Renal cortex interstitium (tissue), 15 donors: ENCODE measurements at places on chromosomes 4 and X.

DNA sequence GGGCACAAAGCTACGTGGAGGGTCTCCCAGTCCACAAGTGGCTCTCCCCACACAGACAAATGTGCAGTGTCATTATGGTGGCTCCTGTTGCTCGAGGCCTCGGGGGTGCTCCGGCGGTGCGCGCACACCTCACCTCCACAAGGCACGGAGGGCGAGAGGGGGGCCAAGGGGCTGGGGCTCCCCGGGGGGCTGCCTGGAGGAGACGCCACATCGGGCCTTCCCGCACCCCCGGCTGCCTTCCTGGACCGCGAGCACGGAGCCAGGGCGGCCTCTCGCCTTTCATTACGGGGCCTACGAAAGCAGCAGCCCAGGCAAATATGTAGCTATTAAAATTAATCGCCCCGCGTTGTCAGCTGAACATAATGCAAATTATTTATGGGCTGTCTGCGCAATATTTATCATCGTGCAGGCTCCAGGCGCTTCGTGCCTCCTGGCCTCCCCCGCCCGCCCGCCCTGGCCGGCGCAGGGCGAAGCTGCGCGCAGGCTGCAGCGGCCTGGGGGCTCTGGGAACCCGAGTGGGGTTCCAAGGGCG, 70.8 kb upstream of the BCOR start:
- DNase-seq = no peak

- no peak for DNase-seq
Observed at GRCh38 chr4:5052726-5053425, 1.6 kb downstream of the STK32B start.

DNA sequence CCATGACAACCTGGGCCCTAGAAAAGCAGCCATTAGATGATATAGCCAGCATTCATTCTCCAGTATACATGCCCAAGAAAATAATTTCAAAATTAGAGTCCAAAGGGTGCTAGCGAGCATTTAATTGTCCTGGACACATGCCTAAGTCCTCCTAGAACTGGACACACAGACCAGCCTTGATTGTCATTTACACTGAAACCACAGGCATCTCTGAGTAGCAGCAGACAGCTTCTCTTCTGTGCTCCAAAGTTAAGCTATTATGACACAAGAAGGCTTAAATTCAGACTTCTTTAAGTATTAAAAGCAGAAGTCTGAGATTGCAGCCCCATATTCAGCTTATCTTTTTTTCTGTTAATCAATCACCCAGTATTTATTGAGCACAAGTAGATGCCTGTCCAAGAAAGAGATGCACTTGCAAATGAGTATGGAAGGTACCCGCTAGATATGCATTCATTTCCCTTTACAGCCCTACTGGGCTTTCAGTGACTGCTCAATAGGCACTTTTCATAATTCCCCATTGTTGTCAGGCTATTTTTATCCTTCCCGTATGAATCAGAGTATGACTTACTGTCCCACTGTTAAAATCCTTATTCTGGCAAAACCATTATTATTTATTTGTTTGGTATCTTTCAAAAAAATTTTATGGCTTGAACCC, 374.1 kb downstream of the FBXW7 start:
- no peak for DNase-seq

- DNase-seq = no peak
Observed at GRCh38 chr4:6620296-6620695, 20.2 kb upstream of the MRFAP1 start.

DNA sequence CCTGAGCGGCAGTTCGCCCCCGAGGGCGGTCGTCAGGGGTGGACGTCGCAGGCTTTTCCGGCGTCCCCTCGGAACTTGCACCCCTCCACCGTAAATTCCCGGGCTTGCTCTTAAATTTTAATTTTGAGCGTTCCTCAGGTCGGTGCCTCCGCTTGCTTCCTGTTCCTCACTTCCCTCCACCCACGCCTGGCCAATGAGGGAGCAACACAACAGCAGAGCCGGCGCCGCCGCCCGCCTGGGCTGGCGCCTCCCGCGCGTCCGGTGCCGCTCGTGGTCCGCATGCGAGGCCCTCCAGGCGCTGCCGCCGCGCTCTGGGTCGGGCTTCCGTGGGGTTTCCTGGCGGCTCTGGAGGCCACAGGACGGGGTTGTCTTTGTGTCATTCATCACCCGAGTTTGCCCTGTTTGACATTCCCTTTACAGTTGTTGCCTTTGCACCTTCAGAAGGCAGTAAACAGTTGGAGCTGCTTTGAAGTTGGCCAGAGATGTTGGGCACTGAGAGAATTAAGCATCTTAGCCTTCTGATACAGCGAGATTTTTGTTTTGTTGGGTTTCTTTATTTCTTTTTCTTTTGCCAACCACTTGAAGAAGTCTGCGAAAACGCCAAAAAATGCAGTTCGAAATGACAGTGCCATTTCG, 692 bp downstream of the SPCS3 start:
- DNase-seq = peak; percentile 83

DNA sequence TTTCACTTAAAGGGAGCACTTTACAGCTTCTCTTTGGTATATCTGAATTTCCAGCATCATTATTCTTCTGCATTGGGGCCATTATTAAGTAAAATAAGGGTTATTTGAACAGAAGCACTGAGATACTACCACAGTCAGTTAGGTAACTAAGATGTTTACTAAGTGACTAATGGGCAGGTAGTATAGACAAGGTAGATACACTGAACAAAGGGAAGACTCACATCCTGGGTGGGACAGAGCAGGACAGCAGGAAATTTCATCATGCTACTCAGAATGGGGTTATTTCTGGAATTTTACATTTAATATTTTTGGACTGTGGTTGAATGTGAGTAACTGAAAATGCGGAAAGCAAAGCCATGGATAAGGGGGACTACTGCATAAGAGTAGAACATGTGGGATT, 316.0 kb downstream of the CCSER1 start:
- no peak for DNase-seq

DNA sequence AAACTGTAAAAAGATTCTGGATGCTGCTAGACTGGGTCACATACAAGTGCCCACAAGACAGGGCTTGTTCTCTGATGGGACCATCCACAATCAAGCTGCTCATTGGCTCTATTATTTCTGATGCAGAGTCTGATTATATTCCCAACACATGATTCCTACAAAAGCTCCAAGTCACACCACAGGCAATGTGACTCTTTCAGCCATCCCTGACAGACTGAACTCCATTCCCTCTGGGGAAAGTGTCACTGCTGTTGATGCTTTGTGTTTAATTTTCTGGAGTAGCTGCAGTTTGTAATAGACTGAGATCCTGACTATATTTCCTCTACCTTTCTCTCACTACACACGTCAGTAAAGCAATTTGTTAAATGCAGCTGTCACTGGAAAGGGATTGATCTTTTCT, 55.4 kb upstream of the BCLAF3 start:
- DNase-seq = no peak

DNA sequence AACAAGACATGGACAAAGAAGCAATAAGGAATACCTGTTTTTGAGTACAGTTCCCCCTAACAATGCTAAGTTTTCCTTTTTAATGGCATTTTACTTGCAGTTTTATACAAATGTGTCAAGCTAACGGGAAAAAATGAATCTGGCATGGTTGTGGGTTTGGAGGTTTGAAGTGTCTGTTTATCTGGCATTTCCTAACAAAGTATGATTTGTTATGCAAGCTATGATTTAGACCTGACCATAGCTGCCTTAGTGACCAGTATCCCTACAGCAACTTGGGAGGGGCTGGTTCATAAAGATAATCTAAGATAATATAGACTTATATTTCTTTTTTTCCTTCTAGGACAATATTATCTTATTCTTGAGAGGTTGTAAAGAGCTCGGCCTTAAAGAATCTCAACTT, 60.6 kb downstream of the LIMCH1 start:
- no peak for DNase-seq

GRCh38 chr4:1330761-1331590, 16.0 kb upstream of the UVSSA start:
- no peak for DNase-seq

DNA sequence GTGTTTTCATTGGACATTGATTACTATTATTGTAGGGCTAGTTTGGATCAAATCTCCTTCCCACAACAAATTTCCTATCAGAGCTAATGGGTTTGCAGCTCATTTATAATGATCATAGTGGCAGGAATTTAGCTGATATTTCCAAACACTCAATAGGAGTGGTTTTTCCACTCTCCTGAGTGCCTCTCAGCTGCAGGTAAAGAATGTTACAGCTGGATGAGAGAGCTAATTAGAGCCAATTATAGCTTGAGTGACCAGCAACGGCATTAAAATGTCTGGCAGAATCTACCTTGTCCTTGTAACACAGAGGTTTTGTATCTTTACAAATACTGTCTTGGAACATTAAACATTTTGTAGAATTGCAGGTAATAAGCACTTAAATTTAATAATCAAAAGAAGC, 602.8 kb upstream of the EPHA5 start:
- DNase-seq = no peak

DNA sequence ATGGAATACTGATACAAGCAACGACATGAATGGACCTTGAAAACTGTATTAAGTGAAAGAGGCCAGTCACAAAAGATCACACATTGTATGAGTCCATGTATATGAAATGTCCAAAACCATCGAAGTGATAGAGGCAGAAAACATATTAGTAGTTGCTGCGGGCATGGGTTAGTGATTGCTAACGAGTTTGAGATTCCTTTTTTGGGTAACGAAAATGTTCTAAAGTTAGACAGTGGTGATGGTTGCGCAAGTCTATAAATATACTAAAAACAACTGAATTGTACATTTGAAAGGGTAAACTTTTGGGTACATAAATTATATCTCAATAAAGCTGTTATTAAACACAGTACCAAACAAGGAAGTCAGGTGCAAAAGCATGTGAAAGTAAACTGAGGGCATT, 234.5 kb downstream of the FBXW7 start:
- no peak for DNase-seq

GRCh38 chrX:69262036-69262936, 97.0 kb upstream of the PJA1 start:
- no peak for DNase-seq

GRCh38 chr4:163256680-163257343, 75.6 kb downstream of the NPY1R start:
- no peak for DNase-seq

DNA sequence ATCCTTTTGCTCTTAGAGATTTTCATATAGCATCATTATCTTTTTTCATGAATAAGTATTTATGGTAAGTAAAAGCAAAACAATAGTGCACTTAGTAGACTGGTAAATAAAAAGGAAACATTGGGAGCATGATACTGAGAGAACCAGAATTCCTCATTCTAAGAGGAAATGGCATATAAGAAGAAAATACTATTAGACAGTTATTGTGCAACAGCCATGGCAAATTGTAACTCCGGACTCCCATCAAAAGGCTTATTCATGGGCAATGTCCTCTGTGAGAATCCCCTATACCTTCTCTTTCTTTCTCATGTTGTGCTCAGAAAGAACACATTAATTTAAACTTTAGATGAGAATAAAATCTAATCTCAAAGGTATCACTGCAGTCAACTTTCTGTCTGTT, 42.4 kb downstream of the SPATA18 start:
- no peak for DNase-seq

DNA sequence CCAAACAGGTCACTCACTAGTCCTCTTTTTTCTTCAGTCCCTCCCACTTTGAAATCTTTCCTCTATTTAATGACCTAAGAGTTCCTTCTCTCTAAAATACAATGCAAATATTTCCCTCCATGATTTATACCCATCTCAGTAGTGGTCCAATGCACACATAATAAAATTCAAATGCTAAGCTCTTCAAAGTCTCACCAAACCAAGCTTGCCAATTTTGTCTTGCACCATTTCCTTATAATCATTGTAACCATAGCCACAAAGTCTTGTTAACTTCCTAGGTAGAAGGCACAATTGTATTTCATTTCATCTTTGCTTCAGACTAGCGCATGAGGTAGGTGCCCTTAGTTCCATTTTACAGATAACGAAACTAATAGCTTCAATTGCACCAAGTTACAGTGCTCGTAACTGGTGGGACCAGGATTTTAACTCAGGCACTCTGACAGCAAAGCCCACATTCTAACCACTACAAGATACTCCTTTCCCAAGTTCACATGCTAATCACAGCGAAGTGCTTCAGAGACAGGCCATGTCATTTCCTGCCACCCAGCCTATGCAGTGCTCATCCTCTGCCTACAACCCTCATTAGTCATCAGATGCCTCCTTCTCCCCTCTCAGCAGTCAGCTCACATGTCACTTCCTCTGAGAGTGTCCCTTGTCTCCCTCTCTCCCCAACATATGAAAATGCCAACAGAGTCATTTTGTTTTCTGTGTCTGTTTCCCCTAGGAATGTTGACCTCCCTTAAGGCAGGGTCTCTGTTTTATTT, 66.9 kb upstream of the PPARGC1A start:
- DNase-seq = no peak

- DNase-seq = no peak
Observed at GRCh38 chr4:189143263-189143952, 797.3 kb upstream of the FRG1 start.

- no peak for DNase-seq
Observed at GRCh38 chr4:7420661-7421040, 14.1 kb downstream of the PSAPL1 start.

- DNase-seq = no peak
Observed at GRCh38 chrX:103151799-103152198, 58.9 kb upstream of the NXF3 start.

GRCh38 chrX:107374132-107374531, 75.3 kb upstream of the FRMPD3 start:
- no peak for DNase-seq

DNA sequence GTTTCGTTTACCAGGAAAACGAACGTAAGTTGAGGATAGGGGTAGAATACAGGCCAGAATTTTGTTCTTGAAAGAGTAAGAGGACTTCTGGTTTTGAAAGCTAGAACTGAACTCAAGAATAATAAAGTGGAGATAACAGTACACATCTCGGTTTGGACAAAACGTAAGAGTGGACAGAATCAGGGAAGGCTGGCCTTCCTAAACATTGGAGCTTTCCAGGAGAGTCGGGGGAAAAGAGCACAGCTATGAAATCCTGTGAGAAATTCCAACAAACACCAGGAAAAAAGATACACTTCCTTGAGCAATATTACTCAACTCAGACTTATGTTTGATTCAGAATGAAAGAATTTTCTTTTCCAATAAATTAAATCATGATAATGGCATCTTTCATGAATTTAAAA, 1.2 kb downstream of the CTSO start:
- DNase-seq = no peak

- DNase-seq = no peak
Observed at GRCh38 chr4:145493166-145493565, 11.5 kb downstream of the SMAD1 start.

- no peak for DNase-seq
Observed at GRCh38 chr4:136812100-136812880, 720.0 kb downstream of the PCDH18 start.

GRCh38 chrX:147378767-147379166, 533.0 kb upstream of the FMR1 start:
- no peak for DNase-seq
